NCI-H2029 treated with DMSO at 0.1 percent for 48 hours (cell line): ENCODE measurements at places on chromosomes 7 and 10.

GRCh38 chr7:30276203-30276900, 8.0 kb upstream of the ZNRF2 start:
- DNase-seq: no peak

GRCh38 chr7:92809760-92810573, 26.4 kb downstream of the CDK6 start:
- DNase-seq: peak; percentile 32

GRCh38 chr10:130708465-130709070, 572.4 kb downstream of the GLRX3 start:
- DNase-seq: no peak

DNA sequence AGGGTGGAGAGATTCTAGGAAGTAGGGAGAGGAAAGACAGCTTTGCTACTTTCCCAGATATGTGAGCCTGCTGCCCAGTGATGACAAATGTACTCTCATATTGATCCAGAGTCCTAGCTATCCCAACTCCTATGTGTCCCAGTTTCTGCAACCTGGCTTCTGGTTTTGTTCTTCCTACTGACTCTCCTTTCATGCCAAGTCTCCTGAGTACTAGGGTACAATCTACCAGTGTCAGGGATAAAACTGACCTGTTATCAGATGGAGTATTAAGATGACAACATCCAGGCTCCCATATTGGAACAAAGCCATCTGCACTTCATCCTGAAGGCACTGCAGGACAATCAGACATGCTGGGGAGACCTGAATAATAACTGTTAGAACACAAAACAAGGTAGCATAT, 233.7 kb upstream of the PHYHIPL start:
- no peak for DNase-seq
